ENCODE measurements at places on chromosomes 1 and 21.

DNA sequence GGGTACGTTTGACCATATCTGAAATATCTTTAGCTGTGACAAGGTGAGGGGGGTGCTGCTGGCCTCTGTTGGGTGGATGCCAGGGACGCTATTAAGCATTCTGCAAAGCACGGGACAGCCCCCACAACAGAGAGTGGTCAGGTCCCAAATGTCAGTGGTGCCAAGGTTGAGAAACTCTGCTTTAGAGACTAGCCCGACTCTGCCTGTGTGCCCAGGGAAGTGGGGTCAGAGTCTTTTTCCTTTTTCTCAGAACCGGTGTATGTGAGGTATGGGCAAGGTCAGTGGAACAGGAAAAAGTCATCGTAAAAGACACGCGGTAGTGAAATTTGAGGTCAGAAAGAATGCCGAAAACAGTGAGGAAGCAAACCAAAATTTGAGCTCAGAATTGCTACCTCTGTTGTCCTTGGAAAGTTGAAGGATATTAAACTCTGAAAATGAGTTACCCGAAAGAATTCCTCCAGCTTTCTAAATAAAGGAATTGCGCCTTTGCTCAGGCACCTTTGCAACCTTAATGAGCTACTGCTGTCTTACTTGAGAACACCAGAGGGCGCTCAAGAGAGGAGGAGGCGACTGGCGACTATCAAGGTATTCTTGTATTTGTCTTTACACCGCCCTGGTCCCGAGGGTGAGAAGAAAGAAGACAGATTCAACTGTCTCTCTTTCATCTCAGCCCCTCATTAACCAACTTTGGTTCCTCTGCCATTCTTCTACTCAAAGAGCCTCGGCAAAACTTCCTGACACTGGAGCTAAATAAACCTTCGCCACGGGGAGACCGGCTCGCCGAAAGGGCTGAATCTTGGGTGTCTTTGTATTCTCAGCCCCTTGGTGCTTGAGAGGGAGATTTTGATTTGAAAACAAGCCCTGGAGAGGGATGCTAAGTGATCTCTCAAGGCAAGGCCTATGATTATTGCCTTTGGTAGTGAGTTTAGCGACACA, 85.4 kb upstream of the OLIG2 start:
- DNase-seq: peak; percentile 56

GRCh38 chr1:45443580-45444446, 47.1 kb downstream of the TESK2 start:
- no peak for DNase-seq

DNA sequence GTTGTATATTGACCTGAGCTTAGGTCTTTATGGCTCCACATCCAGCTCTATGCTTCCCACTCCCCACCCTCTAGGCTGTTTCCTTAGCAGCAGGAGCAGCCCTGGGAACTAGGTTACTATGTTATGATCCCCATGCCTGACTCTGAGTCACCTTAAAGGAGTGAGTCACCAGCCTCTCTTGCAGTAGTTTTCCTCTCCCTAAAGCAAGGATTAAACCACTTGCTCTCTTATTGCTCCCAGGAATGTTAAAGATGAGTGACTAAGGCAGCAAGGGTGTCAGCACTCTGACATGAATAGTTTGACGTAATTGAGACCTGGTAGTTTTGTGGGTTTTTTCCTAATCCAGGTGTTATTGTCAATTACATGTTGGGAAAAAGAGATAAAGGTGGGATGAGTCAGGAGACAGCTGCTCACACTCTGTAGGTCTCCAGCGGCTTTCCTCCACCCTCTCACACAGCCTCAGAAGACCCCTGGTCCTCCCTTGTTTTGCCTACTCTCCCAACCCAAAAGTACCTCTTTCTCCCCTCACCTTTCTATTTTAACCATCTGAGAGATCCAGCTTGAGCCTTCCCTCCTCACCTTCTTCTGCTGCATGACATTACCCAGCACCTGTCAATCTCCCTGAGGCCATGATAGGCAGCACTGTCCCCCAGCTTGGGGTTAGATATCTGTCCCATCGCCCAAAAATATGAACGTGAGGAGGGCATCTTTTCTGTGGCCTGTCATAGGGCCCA, 369.1 kb upstream of the VAMP3 start:
- no peak for DNase-seq

DNA sequence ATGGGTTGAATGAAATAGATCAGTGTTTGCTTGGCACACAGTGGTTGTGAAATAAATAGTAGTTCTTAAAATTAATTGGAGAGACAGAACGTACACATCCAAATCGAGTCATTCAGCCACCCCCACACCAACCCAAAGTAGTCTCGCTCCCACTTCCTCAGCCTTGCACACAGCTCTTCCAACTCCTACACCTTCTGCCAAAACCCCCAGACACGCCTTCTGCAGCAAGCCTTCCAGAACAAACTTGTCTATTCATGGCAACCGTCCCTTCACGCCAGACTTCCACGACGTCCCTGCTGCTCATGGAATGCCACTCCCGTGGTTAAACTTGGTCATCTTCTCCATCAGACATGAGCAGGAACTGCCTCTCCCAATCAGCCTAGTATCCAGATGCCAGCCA, 37.5 kb upstream of the RD3 start:
- no peak for DNase-seq

DNA sequence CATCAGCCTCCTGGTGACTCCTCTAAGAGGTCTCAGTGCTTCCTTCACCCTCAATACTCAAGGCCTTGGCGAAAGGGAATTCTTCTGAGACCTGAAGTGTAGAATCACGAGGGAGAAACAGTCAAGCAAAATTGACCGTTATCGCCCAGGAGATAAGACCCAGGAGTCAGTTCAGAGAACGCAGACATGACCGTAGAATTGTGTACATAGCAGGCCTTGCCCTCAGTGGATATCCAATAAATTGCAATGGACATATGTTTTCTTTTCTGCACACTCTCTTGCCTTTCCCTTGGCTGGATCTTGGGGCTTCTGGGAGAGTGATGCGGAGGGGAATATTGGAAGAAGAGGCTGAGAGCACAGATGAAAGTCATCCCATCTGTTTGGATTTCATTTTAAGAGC, 15.7 kb upstream of the ETS2 start:
- DNase-seq: no peak

DNA sequence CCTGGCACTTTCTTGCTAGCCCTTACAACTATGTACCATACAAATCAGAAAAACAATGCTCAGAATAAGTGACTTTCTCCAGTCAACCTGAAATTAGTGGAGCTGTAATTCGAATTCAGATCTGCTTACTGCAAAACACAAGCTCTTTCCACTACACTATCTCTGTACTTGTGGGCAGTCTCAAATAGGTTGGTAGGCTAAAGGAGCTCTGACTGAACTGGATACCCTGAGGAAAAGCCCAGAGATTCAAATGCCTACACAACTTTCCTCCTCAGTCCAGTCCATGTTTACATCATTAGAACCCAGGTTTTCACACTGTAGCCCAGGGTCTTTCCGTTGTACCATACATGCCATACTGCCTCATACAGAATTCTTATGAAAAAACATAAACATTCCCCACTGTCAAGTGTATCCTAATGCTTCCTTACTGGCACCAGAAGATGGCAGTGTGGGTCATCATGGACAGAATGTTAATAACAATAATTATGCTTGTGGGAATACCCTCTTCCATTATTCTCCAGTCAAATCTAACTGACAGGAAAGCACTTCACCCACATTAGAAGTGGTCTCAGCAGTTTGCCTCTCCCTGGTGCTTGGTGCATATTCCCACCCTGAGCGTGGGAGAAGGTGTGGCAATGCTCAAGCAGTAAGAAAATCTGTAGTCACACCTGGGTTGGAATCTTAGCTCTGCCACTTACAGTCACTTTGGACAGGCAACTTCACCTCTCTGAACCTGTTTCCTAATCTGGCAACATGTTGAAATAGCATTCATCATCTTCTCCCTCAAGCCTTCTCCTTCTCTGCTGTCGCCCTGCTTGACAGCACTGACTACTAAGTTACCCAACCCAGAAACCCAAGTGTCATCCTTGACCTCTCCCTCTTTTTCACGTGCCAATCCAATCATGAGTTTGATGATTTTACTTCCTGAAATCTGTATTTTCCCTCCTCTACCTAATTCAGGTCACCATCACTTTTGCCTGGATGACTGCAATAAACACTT, 14.4 kb upstream of the ZFYVE9 start:
- DNase-seq: peak; percentile 42

- DNase-seq: no peak
Measured at GRCh38 chr1:28147264-28148094, 29.0 kb downstream of the PTAFR start.

GRCh38 chr21:15841856-15842564, 112.2 kb downstream of the USP25 start:
- no peak for DNase-seq
